ENCODE measurements at places on chromosomes 2 and 18.

- DNase-seq, result no peak
Measured at GRCh38 chr18:8685141-8685913, 20.0 kb upstream of the MTCL1 start.

DNA sequence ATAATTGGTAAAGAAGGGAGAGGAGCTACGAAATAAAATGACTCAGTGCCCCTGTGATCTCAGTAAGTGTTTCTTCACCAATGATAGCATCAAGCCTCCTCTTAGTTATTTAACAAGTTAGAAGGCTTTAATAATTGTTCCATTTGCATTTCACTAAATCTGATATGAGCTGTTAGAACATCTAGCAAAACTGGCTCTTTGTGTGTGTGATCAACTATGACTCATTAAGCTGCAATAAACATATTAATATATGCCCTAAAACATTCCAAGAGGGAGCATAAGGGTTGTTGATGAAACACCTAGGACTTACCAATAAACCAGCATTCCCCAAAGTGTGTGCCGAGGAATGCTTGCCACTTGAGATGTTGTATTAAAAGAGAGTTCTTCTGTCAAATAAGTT lies 115.2 kb downstream of the OSBPL6 start:
- no peak for DNase-seq

GRCh38 chr2:121049131-121049530 lies 235.9 kb downstream of the TFCP2L1 start:
- no peak for DNase-seq

- no peak for DNase-seq
Measured at GRCh38 chr2:236600892-236601291, 31.3 kb downstream of the ACKR3 start.

GRCh38 chr18:79769698-79770500 lies 27.8 kb upstream of the KCNG2 start:
- no peak for DNase-seq

DNA sequence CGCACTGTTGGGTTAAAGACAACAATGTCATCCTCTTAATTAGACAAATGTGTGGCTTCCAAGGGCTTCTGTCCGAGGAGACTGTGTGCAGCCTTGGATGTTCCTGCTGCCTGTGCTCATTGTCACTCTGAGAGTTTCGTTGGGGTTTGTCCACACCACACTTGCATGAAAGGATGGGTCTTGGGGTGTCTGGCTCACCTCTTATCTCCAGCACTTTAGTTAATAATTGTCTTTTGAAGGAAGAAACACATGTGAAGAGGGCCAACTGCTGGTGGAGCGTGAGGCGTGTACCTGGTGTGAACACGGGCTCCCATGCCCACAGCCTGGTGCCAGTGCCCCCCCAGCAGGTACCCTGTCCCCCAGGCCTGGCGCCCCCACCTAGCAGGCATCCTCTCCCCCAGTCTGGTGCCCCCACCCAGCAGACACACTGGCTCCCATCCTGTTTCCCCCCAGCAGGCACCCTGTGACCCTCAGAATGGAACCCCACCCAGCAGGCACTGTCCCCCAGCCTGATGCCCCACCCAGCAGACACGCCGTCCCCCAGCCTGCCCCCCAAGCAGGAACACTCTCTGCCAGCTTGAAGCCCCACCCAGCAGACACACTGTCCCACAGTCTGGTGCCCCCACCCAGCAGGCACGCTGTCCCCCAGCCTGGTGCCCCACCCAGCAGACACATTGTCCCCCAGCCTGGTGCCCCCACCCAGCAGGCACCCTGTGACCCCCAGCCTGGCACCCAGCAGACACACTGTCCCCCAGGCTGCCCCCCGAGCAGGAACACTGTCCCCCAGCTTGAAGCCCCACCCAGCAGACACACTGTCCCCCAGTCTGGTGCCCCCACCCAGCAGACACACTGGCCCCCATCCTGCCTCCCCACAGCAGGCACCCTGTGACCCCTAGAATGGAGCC lies 96.3 kb upstream of the TMEM18 start:
- DNase-seq, result no peak

- no peak for DNase-seq
Measured at GRCh38 chr2:64128943-64129391, 15.3 kb downstream of the PELI1 start.

DNA sequence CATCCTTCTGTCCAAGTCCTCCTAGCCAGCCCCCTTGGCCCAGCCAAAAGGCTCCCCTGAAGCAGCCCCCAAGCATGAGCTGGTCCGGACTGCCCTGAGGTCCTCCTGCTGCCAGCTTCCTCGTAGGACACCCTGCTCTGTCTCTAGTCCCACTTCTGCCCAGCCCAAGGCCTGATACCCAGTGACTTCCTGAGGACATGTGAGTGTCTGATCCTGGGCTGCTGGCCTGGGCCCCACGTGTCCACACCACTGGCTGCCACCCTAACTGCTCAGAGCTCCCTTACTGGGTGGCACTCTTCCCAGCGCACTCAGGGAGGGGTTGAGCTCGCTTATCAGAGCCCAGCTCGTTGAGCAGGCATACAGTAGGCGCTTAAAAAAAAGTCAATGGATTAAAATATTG lies 34.4 kb upstream of the PDIA6 start:
- DNase-seq, result no peak

- no peak for DNase-seq
Measured at GRCh38 chr2:42009657-42010580, 37.9 kb upstream of the PKDCC start.

All from AG04449 (cell line).